Activated T-cell treated with anti-CD3 and anti-CD28 coated beads for 48 hours (primary cell): ENCODE measurements at places on chromosomes 16 and 17.
A peak's percentile ranks its signal among the peaks of the same experiment; 100 is the strongest.

GRCh38 chr16:66521951-66522771 is 27.8 kb downstream of the TK2 start:
- peak; percentile 90 for DNase-seq

GRCh38 chr16:71645450-71645849 is 19.5 kb downstream of the MARVELD3 start:
- no peak for DNase-seq

- no peak for DNase-seq
These were observed 75.0 kb downstream of the TMEM132E start for GRCh38 chr17:34654276-34654880.

- DNase-seq, result no peak
These were observed 39.7 kb upstream of the NDRG4 start for GRCh38 chr16:58460219-58460610.

GRCh38 chr17:63142836-63143235 is 176.8 kb downstream of the TANC2 start:
- no peak for DNase-seq

- no peak for DNase-seq
These were observed 532 bp downstream of the CNTNAP1 start for GRCh38 chr17:42682722-42683403.

GRCh38 chr16:83397601-83398291 is 410.0 kb upstream of the HSBP1 start:
- no peak for DNase-seq

DNA sequence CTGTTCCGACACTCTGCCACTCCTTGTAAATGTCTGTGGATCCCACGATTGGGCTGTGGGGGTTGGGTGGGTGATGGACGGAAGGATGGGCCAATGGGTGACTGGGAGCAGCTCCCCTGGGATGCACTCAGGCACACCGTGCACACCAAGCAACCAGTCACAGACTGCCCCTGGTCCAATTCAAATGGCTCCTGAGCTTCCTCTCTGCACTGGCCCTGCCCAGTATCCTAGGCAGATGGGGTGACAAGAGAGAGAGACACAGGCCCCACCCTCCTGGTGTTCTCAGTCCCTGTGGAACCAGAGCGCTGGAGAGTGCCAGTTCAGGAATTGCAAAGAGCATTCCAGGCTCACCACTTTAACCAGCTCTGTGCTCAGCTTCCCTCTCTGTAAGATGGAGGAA is 32.8 kb downstream of the BEAN1 start:
- no peak for DNase-seq

DNA sequence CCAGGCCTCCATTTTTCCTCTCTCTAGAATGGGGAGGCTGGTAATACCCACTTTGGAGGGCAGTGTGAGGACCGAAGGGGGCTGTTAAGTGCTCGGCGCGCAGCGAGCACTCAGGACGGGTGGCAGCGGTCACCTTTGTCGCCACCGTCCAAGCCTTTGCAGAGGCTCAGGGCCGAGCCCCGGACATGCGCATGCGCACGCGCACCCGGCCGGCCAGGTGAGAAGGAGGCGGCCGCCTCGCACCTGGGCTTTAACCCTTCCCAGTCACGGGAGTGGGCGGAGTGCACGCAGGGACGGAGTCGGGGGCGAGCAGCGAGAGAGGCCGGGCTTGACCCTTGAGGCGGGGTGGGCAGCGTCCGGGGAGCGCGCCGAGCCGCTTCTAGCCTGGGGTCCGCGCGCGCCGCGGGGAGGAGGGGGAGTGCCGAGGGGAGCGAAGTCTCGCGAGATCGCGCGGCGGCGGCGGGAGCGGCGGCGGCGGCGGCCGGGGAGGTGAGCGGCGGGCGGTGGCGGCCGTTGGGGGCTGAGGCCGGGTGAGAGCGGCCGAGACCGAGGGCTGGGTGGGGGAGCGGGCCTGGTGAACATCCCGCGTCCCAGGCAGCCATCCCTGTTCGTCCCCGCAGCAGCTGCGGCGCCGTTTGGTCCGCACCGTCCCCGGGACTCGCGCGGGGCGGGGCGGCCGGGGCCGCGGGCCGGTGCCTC is at the start of gene MRTFB:
MRTFB (plus strand) TSS at position 443 of the 699 bp plus-strand sequence. CDS start 69,288 bp downstream, outside the sequence.
- DNase-seq, result peak; percentile 76

- DNase-seq, result no peak
These were observed 38.5 kb downstream of the PGS1 start for GRCh38 chr17:78416791-78417530.

- no peak for DNase-seq
These were observed 17.3 kb downstream of the FAM83G start for GRCh38 chr17:18987230-18987610.

GRCh38 chr17:74943808-74944522 is 8.3 kb downstream of the OTOP3 start:
- no peak for DNase-seq

DNA sequence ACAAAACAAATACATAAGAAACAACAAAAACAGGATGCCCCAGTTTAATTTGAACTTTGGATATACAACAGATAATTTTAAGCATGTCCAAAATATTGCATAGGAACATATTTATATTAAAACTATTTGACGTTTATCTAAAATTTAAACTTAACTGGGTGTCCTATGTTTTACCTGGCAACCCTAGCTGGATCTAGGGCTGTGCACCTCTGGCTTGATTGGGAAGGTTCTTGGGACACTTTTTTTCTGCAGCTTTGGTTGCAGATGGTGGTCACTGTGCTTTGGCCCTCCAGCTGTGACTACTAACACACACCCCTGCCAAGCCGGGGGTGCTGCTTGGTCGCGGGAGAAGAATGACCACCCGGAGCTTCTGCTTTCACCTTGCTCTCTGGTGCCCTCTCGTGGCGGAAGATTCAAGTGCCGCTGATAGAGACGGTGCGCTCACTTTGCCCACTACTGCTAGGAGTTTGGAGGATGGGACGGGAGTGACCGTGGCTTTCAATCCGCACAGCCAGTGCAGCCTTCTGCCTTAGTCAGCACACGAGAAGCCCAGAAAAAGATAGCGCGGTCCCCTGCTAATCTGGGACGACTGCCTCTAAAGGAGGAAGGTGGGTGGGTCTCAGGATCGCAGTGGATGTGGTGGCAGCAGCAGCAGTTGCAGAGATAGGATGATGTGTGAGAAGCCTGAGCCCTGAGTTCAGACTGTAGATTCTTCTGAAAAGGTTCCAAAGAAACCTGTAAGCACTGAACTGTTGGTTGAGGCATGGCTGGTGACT is 6.7 kb downstream of the SPACA3 start:
- peak; percentile 57 for DNase-seq

DNA sequence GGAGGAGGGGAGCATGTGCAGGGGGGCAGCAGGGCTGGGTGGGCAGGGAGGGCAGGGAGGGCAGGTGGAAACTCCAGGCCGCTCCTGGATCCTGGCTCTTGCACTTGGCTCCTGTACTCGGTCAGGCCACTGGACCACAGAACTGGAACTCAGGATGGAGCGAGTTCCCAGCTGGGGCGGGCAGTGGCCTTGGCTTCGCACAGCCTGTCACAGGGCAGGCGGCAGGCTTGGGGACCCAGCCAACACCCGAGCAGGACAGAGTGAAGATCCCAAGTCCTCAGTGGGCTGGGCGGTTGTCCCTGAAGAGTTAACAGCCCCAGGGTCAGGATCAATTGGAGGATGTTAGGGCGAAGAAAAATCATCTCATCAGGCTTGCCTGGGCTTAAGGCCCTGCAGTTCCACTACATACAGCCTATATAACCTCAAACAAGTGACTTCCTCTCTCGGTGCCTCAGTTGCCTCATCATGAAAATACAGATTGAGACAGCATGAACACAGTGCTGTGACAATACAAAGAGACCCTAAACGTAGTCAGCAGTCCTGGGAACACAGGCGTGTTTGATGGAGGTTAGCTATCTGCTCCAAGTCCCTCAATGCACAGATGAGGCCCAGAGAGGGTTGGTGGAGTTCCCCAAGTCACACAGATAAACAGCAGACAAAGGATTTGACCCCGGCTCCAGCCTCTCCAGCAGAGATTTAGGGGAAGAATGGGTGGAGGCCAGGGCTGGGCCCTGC is 21.9 kb downstream of the ZNF423 start:
- DNase-seq, result no peak

DNA sequence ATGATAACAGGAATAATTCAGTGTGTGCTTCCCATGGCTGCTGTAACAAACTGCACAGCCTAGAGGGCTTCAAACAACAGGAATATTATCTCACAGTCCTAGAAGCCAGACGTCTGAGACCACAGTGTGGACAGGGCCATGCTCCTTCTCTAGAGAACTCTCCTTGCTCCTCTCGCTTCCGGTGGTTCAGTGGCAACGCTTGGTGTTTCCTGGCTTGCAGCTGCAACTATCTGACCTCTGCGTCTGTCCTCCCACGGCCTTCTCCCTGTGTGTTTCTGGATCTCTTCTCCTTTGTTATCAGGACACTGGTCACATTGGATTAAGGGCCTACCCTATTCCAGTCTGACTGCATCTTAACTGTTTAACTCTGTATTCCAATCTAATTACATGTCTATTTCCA is 414.3 kb downstream of the MAF start:
- no peak for DNase-seq
